Trophoblast cell (in vitro differentiated cells and primary cell): ENCODE measurements at places on chromosomes 11 and 22.

- H3K27ac ChIP-seq = no peak overlapping the region
- DNase-seq = no peak
- no peaks in the 10 kb centered on the region for H3K36me3 ChIP-seq
- no peak overlapping the region for H3K4me3 ChIP-seq
These were observed 24.1 kb downstream of the KCNE3 start for GRCh38 chr11:74443071-74443864.

- H3K36me3 ChIP-seq = no peaks in the 10 kb centered on the region
- no peak for DNase-seq
- no peak overlapping the region for H3K27ac ChIP-seq
- no peak overlapping the region for H3K4me3 ChIP-seq
These were observed 33.8 kb upstream of the SPON1 start for GRCh38 chr11:13928566-13929251.

DNA sequence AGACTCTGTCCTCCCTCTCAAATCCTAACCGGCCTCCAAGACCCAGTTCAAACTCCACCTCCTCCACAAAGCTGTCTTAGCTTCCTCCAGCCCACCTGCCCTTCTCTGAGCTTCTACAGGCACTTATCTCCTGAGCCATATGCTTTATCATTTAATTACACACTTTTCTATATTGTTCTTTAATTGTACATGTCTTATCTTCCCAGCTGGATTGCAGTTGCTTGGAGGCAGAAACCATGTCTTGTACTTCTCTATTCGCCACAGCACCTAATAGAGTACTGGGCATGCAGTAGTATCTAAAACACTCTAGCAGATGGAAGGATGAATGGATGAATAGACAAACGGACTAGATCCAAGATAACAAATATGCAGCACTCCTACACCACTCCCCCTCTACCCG, 11.3 kb downstream of the TRIM29 start:
- no peak for DNase-seq
- no peak overlapping the region for H3K4me3 ChIP-seq
- H3K4me1 ChIP-seq = peaks cover 5% of the 10 kb centered on the region
- no peaks in the 10 kb centered on the region for H3K36me3 ChIP-seq

DNA sequence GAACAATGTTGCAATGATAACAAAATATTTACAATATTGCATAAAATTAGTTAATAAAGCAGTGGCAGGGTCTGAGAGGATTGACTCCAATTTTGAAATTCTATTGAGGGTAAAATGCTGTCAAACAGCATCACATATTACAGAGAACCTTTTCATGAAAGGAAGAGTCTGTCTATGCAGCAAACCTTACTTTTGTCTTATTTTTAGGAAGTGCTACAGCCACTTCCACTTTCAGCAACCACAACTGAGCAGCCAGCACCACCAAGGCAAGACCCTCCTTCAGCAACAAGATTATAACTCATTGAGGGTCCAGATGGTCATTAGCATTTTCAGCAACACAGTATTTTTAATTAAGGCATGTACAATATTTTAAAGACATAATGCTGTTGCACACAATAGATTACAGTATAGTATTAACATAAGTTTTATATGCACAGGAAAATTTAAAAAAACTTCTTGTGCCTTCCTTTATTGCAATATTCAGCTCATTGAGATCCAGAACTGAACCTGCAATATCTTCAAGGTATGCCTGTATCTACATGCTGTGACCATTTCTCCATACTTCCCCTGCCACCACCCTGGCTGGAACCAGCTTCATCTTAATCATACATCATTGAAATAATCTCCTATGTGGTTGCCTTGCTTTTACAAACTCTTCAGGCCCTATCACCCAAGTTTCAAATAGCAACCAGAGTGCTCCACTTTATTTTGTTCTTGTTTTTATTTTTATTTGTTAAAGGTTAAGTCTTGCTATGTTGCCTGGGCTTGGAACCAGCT, 711.2 kb downstream of the KCNA4 start:
- peaks cover 2% of the 10 kb centered on the region for H3K4me1 ChIP-seq
- no peak overlapping the region for H3K27ac ChIP-seq
- no peak for DNase-seq
- H3K4me3 ChIP-seq = no peak overlapping the region
- no peaks in the 10 kb centered on the region for H3K27me3 ChIP-seq

GRCh38 chr11:71987521-71987920, 11.2 kb upstream of the IL18BP start:
- H3K27ac ChIP-seq = no peak overlapping the region
- H3K4me3 ChIP-seq = no peak overlapping the region
- no peaks in the 10 kb centered on the region for H3K4me1 ChIP-seq
- DNase-seq = peak; percentile 71
- peaks cover 12% of the 10 kb centered on the region for H3K36me3 ChIP-seq
